ENCODE measurements at places on chromosomes 16 and 17.

DNA sequence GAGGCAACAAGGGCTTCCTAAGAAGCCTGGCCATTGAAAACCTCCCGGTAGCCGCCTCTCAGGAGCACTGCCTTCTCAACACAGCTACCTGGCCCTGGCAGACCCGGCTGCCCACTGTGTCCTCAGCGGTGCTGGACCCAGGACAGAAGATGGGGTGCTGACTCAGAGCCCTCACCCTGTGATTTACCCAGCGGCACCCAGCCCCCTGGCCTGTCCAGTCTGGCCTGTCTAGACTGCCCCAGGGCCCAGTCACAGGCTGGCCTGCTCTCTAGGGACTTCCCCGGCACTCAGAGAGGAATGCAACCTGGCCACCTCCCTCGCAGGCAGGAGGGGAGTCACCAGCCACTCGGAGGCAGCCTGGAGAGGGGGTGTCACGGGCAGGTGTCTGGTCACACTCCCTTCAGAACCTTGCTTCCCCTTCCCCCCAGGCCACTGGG, 20.1 kb downstream of the PIEZO1 start:
- DNase-seq = no peak

GRCh38 chr17:43822570-43823190, 10.3 kb downstream of the MPP3 start:
- DNase-seq = no peak

- DNase-seq = peak; percentile 24
These were observed 7.1 kb downstream of the NUDT16L1 start for GRCh38 chr16:4700380-4700996.

DNA sequence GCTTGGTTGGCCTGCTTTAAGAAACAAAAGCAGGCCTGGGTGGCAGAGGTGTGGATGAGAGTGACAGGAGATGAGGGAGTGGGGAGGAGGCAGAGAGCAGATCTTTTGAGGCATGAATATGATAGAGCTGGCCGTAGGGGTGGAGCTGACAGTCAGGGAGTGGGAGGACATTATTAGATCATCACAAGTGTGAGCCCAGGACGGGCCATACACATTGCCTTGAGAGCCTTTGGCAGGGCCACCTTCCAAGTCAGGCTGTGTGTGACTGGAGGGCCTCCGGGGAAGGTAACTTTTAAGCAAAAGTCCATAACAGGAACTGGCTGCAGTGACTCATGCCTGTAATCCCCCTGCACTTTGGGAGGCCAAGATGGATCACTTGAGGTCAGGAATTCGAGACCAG, 26.3 kb downstream of the GINS3 start:
- DNase-seq = no peak

DNA sequence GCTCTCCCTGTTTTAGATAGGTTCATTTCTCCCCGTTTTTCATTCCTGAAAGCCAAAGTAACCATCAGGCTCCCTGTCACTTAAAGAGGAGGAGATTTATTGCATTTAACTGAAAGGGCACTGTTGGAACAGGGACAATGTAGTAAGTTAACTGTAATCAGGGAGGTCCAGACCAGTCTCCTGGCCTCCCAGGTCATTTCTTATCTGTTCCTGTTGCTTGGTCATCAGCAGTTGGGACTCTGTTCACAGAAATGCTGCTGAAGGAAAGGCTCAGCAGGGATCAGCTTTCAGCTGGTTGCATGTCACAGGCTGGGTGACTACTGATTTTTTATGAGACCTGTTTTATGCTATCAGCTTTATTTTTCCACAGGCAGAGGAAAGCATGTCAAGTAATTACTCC, 622.6 kb upstream of the GOT2 start:
- DNase-seq = no peak

DNA sequence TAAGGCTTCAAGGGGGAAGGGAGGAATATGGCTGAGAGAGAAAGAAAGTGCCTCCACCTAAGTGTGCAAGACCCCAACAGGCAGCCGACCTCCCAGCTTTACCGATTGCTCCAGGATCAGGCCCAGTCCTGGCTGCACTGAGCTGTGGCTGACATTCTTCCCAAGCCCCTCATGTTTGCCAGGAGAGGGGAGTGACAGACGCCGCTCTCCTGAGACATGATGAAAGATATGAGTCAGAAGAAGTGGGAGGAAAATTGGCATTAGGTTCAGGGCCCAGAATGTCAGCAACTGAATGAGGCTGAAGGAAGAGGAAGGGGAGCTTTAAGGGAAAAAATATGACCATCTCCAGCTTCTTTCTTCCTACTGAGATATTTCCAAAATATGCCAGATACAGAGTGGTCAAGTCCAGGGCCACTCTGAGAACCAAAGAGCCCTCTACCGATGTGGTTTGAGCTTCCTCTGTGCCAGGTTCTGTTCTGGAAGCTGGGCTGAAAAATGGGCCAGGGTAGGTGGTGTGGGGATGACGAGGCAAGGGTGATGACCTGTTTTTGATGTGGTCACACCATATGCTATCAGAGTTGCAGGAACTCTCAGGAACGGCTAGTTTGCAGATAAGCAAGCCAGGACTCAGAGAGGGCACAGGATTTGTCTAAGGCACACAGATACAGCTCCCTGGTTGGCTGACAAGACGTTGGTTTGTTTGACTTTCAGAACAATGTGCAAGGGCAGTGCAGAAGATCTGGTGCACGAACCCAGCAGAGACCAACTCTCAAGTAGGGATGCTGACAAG, 176.7 kb downstream of the SOX9 start:
- DNase-seq = no peak

GRCh38 chr16:66746048-66746447, 5.4 kb downstream of the DYNC1LI2 start:
- DNase-seq = no peak

DNA sequence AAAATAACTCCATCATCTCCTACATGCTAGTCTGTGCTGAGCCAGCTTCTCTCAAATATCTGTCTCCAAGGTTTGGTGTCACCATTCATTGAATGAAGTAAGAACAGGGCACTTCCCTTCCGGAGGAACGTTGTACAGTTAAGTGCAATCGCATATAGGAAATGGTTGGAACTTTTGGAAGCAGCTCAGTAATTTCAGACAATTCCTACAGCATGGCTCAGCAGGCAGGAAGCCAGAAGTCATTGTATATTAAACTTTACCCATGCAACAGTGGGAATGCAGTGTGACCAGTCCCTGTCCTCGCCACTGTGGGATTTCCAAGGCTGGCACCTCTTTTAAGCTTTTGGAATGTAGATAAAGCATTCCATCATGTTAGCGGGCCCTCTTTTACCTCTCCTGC, 51.1 kb upstream of the MYH2 start:
- no peak for DNase-seq

DNA sequence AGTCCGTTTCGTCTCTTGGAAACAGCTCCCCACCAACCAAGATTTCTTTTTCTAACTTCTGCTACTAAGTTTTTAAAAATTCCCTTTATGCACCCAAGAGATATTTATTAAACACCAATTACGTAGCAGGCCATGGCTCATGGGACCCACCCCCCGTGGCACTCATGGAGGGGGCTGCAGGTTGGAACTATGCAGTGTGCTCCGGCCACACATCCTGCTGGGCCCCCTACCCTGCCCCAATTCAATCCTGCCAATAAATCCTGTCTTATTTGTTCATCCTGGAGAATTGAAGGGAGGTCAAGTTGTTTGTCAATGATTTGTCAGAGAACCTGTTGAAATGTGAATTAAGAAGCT, 48.2 kb downstream of the IL21R start:
- no peak for DNase-seq
